Nephron progenitor cell (in vitro differentiated cells): ENCODE measurements at places on chromosomes 5 and 9.

DNA sequence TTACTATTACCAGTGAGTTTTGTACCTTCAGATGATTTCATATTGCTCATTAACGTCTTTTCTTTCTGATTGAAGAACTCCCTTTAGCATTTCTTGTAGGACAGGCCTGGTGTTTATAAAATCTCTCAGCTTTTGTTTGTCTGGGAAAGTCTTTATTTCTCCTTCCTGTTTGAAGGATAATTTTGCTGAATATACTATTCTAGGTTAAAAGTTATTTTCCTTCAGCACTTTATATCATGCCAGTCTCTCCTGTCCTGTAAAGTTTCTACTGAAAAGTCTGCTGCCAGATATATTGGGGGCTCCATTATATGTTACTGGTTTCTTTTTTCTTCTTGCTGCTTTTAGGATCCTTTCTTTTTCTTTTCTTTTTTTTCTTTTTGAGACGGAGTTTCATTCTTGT, 13.3 kb downstream of the CDK7 start:
- no peak for DNase-seq

- DNase-seq = no peak
These were observed 45.0 kb downstream of the FOXI1 start for GRCh38 chr5:170150713-170151096.

DNA sequence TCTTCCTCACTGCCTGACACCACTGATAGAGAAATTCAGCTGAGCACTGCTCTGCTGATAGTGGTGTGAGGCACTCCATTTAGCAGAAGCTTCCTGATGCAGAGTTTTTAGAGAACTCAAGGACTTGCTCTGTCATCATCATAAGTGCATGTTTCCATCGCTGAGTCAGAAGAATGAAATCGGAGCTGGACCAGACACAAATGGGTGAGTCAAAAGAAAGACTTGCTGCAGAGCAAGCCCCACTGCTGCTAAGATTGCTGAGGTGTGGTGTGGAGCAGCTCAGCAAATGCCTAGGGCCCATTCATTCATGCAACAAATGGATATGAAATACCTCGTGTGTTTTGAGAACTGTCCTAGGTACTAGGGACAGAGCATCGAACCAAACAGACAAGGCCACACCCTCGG, 410.2 kb upstream of the SLC30A5 start:
- no peak for DNase-seq

DNA sequence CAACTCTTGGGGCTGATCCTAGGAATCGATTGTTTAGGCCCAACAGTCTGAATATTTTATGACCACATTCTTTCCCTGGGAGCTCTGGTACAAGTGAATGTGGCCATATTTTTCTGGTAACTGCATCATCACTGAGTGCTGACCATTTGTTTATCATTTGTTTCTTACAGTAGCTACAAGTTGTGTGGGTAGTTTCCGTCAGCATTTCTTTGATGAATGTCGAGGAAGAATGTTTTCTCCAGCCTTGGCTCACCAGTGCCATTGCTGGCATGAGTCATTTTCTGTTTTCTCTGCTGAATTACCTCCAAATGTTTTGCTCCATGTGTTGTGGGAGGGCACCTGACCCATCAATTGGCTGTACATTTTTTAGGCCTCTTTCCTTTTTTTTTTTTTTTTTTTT, 14.1 kb upstream of the CARD19 start:
- DNase-seq = no peak

- no peak for DNase-seq
These were observed 12.2 kb downstream of the DUSP1 start for GRCh38 chr5:172758834-172759149.

DNA sequence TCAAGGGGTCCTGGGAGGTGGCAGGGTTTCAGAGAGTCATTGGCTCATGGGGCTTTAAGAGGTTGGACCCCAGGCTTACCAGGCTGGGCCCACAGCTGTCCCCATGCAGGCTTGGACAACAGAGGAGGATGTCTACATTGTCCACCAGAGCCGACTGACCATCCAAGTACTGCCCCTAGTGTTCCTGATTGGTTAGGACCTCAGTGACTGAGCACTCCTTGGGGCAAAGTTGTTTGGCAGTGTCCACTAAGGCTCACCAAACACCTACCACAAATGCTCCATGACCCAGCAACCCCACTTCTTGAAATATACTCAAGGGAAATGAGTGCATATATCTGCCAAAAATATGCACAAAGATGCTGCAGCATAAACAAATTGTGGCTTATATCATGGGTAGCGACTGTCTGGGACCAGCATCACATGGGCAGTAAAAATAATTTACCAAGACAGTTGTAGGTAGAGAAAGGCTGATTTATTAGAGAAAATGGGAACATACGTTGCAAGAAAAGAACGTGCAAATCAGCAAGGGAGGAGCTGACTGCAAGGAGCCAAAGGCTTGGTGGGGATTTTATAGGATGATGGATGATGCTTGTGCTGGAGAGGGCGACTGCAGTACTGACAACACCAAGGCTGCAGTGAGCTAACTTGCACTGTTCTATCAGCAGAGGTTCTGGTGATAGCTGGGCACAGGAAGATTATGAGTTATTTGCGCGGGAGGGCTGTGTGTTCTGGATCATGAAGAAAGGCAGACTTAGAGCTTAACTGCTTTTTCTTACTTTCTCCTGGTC, 265.2 kb downstream of the GADD45G start:
- no peak for DNase-seq

- peak; percentile 30 for DNase-seq
These were observed 364.9 kb upstream of the IRX2 start for GRCh38 chr5:3116366-3116765.

- DNase-seq = no peak
These were observed 551.0 kb downstream of the ZNF608 start for GRCh38 chr5:124195411-124195810.

- DNase-seq = no peak
These were observed 414.3 kb upstream of the PAPPA start for GRCh38 chr9:115739096-115739875.

DNA sequence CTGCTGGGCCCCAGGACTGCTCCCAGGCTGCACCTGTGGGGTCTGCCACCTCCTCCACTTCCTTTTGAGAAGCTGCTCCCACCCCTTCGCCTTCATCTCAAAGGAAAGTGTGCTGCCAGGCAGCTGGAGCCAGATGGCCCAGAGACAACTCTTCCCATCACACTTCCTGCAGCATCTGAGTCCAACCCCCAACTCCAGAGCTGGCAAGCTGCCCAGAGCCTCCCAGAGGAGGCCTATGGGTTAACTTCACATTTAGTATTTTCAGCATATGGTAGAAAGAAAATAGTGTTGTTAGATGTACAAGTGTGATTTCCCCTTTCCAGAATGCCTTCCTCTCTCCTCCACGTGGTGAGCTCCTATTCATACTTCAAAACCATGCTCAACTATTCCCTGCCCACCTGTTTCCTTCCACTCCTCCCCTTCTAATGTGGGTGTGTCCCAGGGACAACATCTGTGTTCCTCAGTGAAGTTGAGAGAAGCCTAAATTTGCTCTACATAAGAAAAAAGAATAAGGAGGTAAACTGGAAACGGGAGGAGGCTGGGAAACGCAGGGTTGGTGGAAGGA, 38.6 kb upstream of the KCNMB1 start:
- no peak for DNase-seq

- DNase-seq = no peak
These were observed 68.7 kb downstream of the SHB start for GRCh38 chr9:38000332-38000731.

- no peak for DNase-seq
These were observed 40.9 kb upstream of the GLDC start for GRCh38 chr9:6686396-6686795.

GRCh38 chr5:142883025-142883424, 112.8 kb downstream of the ARHGAP26 start:
- DNase-seq = no peak

- DNase-seq = no peak
These were observed 114.8 kb upstream of the ANKH start for GRCh38 chr5:14986413-14986812.

GRCh38 chr9:98925956-98926355, 17.8 kb upstream of the COL15A1 start:
- DNase-seq = no peak

GRCh38 chr5:98540056-98540455, 233.4 kb upstream of the RGMB start:
- DNase-seq = no peak

DNA sequence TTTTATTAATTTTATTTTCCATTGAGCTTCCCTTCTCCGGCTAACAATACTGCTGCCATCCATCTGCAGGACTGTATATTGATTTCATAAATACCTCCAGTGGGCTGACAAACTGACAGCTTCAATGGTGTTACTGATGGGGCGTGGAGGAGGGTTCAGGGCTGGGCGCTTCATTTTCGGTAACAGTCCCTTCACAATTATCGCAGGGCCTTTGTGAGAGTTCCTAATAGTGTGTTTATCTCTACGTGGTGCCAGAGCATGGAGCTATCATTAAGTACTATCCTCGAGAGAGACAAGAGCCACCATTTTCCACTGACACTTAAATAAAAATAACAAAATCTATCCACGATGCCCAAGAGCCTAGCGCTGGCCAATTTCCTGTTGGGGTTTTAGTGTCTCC, 307.0 kb upstream of the PANK3 start:
- no peak for DNase-seq

GRCh38 chr5:72355706-72356299, 35.6 kb downstream of the PTCD2 start:
- DNase-seq = peak; percentile 21

DNA sequence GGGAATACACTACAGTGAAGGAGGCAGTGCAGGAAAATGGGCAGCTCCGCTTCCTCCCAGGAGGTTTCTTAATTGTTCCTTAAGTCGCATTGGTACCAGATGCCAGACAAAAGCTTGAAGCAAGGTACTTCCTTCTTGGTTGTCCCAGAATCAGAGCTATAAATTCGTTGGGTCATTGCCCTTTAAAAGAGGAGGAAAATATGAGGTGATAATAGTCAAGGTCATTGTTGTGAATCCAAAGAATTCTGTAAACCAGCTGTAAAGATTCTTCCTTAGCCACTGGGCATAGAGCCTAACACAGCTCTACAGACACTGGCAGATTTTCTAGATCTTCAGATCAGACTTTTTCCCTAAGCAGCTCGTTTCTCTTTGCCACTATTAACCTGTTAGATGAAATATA, 444.1 kb upstream of the TLE4 start:
- DNase-seq = no peak
